Stimulated activated CD4-positive, alpha-beta T cell treated with anti-CD3 and anti-CD28 coated beads, Interleukin-4, amount 100 ng/mL, for 1 hour (primary cell): ENCODE measurements at places on chromosomes 5 and 9.

- no peak for DNase-seq
These were observed 91.4 kb upstream of the NEURL1B start for GRCh38 chr5:172549696-172550095.

DNA sequence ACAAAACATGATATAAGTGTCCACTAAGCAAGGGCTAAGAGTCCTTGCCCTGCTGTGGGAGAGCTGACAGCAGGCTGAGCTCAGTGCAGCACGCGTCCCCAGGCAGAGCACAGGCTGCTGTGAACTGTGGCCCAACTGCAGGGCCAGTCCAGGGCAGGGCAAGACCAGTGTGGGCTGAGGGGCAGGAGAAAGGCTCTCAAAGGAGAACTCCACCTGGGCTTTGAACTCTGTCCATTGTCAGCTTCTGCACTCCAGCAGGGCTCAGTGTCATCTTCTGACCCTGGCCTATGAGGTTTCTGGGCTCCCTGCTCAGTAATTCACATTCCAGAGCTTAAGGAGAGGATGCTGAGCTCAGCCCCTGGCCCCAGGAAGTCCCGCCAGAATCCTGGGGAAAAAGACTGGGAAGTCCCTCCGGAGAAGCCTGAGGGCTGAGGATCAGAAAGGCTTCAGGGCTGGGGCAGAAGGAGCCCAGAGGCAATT, 37.4 kb downstream of the LHFPL2 start:
- no peak for DNase-seq

GRCh38 chr5:64923151-64923685, 154.5 kb downstream of the CWC27 start:
- DNase-seq = no peak

GRCh38 chr5:156836846-156837245, 13.2 kb upstream of the PPP1R2B start:
- DNase-seq = no peak

GRCh38 chr9:126395439-126396212, 69.0 kb downstream of the MVB12B start:
- no peak for DNase-seq

DNA sequence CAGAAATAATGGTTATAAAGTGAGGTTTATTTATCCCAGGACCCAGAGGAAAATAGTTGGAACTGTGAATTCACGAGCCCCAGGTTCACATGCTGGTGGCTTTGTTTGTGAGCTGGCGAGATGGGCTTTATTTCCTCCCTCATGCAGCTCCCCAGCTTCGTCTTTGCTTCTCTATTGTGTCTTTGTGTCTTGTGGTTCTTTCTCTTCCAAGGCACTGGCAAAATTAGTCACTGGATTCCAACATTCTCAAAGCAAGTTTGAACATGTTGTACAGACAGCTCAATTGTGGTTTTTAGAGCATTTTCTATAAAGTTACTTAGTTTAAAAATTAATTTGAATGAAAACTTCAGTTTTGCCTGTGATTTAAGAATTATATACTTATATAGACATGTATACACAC, 7.2 kb downstream of the NDUFS6 start:
- no peak for DNase-seq

- DNase-seq = no peak
These were observed 35.1 kb downstream of the CEMIP2 start for GRCh38 chr9:71733176-71733575.

- no peak for DNase-seq
These were observed 20.6 kb downstream of the DMAC1 start for GRCh38 chr9:7778851-7779600.

DNA sequence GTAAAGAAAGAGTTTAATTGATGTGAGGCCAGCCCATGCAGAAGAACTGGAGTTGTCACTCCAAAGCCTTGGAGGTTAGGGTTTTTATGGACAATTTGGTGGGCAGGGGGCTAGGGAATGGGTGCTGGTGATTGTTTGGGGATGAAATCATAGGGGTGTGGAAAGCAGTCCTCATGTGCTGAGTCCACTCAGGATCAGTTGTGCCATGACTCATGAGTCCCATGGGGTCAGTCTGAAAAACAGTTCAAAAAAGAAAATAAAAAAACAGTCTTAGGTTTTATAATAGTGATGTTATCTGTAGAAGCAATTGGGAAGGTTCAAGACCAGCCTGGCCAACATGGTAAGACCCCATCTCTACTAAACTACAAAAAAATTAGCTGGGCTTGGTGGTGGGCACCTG, 162.3 kb downstream of the KDM4C start:
- DNase-seq = no peak

DNA sequence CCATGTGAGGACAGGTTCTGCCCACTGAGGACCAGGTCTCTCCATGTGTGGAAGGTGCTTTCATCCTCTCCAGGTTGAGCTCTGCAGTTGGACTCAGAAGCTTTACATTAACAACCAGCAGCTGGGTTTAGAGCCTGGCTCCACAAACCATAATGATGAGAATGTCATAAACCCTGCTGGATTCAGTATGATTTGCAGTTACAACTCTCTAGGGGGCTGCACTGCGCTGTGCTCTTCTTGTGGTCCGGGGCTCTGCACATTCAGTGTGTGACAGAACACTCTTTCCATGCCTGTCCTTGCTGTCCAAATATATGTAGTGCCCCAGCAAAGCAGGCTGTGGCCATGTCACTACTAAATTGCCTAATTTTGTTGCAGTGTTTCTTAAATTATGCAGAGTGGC, 334.3 kb downstream of the ICE1 start:
- no peak for DNase-seq

DNA sequence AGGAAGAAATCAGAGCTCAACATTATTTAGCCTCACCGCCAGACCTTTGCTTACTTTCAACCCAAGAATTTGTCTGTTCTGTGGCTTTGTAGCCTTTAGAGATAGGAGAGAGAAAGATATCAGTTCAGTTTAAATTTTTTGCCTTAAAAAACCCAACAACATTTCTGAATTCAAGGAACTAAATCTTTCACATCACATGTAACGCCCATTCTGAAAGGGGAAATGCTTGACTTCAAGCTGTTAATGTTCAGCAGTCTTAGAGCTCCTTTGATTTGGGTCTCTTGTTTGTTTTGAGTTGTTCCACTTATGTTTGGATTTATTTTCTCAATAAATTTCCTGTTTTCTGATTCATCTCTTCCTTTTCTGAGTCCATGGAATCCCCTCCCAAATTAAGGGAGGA, 294.5 kb downstream of the ARHGAP26 start:
- no peak for DNase-seq

GRCh38 chr5:54704825-54705224, 187.3 kb downstream of the SNX18 start:
- no peak for DNase-seq

DNA sequence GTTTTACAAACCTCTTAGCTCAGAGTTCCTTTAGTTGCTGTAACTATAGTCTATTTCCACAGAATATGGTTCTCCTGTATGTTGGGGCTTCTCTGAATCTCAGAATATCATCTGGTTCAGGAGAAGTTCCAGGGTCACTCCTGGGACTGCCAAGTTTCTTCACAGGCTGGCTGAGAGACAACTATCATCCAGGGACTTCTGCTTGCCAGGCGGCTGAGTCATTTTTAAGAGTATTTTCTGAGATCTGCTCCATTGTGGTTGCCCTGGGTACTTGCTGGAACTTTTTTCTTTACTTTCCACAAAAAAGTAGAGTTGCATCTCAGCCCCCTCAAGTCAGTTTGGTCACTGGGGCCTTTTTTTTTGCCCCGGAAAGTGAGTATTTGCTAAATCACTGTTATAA, 566.5 kb downstream of the LRRC70 start:
- DNase-seq = no peak

DNA sequence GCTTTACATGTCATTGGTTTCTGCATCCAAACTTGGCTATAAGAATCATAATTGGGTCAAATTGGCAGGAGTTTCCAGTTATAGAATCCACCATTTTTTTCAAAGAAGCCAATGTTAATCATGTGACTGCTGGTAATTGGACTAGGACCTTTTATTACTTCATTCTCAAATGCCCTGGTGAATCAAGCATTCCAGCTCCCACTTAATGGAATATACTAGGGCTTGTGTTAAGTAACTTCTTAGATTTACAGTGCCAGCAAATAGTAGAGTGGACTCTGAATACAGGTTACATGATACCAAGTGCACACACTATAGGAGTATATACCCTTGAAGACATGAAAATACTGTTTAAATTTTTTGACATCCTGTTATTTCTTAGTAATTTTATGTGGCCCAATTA, 96.7 kb downstream of the NUDT12 start:
- DNase-seq = no peak

DNA sequence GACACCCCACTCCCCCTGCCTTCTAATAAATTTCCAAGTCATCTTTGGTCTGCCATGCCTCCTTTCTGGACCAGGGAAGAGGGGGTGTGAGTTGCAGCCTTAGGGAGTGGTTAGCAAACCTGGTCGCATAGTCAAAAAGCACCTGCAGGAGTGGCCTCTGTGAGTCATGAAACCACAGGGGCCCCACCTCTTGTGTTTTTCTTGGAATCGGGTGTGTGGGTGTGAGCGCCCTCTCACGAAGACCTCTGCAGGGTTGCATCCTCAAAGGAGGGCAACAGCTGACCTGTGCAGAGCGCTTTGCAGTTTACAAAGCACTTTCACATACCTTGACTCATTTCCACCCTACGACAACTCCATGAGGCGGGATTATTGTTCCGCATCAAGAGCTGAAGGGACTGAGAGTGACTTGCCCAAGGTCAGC, 36.8 kb upstream of the TEX48 start:
- peak; percentile 79 for DNase-seq

DNA sequence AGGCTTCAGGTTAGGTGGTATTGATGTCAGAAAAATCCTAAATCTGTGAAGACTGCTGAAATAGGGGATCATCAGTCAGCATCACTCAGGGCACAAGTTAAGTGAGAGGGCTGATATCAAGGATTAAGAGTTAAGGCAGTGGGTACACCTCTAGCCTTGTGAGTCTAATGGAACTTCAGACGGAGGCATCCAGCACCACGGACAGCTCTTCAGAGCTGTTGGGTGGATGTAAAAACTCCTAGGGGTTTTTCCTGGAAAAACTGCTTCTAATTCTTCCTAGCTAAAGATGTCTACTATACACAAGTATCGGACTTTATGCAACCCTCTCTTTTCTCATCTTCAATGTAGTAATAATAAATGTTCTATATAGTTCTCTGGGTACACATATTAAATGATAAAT, 165.9 kb downstream of the SH3GL2 start:
- no peak for DNase-seq

GRCh38 chr5:76586531-76586930, 36.7 kb downstream of the F2RL2 start:
- DNase-seq = no peak

- DNase-seq = no peak
These were observed 128.8 kb downstream of the FBN2 start for GRCh38 chr5:128409166-128409800.

- DNase-seq = peak; percentile 28
These were observed 210.7 kb upstream of the SLC24A2 start for GRCh38 chr9:19999491-20000057.

- no peak for DNase-seq
These were observed 36.7 kb downstream of the RFK start for GRCh38 chr9:76357555-76357954.

GRCh38 chr5:38780945-38781344, 64.9 kb upstream of the OSMR start:
- no peak for DNase-seq

GRCh38 chr9:116952436-116952810, 265.3 kb downstream of the TRIM32 start:
- no peak for DNase-seq

GRCh38 chr9:126235336-126236243, 91.0 kb upstream of the MVB12B start:
- DNase-seq = no peak

- no peak for DNase-seq
These were observed 157.8 kb upstream of the PRR16 start for GRCh38 chr5:120306303-120306702.

DNA sequence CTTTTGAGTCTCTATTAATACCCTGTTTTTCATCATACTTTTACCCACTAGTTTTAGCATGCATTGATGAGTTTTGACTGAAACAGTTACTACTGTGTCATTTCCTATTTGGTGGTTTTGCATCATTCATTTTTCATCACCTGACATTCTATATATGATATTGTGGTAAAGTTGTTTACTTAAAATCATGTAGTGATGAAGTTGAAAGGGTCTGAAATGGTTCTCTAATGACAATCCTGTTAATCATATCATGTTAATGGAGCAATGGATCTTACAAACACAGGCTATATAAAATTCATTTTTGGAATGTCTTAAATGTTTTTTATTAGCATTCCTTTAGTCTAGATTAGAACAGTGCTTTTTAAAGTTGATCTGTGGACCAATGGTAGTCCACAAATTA, 84.1 kb downstream of the ERBIN start:
- no peak for DNase-seq

GRCh38 chr5:77272206-77272605, 61.7 kb downstream of the PDE8B start:
- no peak for DNase-seq

- no peak for DNase-seq
These were observed 379.8 kb downstream of the EFNA5 start for GRCh38 chr5:107290780-107291398.

DNA sequence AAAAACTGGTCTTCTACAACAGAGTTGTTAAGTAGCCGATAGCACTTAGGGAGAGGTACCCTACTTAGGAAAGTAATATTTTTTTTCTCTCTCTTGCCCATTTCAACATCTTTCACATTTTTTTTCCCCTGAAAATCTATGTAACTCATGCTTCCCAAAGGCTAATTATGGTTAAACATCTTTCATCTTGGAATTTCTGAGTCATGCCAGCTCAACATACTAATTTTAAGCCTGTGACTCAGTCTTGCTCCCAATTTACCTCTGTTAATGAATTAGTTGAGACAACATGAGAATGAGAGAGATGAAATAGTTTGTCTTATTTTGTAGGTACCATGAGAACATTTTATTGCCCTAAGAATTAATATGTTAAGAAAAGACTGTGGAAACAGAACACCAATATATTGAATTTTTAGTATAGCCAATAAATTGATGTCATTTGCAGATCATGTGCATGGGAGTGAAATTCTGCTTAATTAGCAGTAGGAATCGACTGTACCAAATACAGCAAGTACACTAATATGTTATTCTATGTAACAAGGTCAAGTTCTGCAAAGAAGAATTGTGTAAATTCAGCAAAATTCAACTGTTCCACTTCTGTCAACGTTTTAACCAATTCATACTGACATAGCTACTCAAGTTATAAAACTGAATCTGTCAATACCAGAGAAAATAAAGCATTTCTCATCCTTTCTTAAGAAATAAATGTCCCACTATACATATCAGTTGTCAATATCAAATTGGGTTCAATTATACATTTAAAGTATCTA, 550.0 kb downstream of the PTPRD start:
- DNase-seq = no peak

DNA sequence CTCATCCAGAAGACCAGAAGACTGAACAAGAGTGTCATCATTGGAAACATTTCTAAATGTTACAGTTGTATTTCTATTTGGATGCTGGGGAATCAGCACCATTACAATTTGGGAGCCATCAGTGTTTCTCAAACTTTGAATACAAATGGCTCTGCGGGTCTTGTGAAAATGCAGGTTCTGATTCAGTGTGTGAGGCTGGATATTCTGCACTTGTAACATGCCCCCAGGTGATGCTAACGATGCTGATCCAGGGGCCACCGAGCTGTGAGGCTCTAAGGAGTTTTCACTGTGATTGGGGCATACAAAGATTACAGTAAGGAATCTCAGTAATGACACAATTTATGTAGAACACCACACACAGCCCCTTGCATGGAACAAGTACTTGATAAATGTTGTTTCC, 167.7 kb downstream of the ACTL7B start:
- DNase-seq = no peak
